ENCODE measurements at places on chromosomes 16 and 17.

GRCh38 chr17:8117367-8117979 lies 841 bp downstream of the ALOXE3 start:
- H3K4me3 ChIP-seq = peak overlapping the region; percentile 87
- H3K4me1 ChIP-seq = peaks cover 13% of the 10 kb centered on the region
- H3K36me3 ChIP-seq = peaks cover 1% of the 10 kb centered on the region
- H3K27me3 ChIP-seq = peaks cover 66% of the 10 kb centered on the region
- no peak for DNase-seq

GRCh38 chr17:43723697-43724359 lies 34.8 kb downstream of the SOST start:
- peak overlapping the region; percentile 44 for H3K27ac ChIP-seq
- no peak overlapping the region for H3K4me3 ChIP-seq
- peaks cover 26% of the 10 kb centered on the region for H3K4me1 ChIP-seq
- DNase-seq = no peak

GRCh38 chr16:85534536-85535351 lies 78.4 kb upstream of the GSE1 start:
- H3K4me1 ChIP-seq = peaks cover 49% of the 10 kb centered on the region
- H3K27me3 ChIP-seq = peaks cover 10% of the 10 kb centered on the region
- DNase-seq = no peak

DNA sequence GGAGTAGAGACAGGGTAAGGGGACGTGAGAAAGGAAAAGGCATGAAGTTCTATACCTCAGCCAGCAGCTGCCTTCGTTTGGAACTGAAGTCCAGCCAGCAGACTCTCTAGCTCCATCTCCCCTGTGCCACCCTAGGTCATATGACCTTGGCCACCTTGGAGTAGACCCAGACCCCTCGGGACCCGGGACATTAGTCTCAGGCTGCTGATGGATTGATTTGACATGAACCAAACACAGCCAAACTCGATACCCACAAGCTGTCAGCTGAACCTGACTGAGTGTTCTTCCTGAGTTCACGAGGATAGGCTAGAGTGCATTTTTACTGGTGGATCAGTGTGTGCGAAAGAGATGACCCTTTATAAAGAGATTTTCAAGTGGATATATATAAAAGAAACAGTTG lies 68.5 kb downstream of the YPEL2 start:
- peaks cover 40% of the 10 kb centered on the region for H3K36me3 ChIP-seq
- no peaks in the 10 kb centered on the region for H3K27me3 ChIP-seq
- no peak for DNase-seq
- peak overlapping the region; percentile 84 for H3K27ac ChIP-seq
- peak overlapping the region; percentile 40 for H3K4me3 ChIP-seq
- peaks cover 32% of the 10 kb centered on the region for H3K4me1 ChIP-seq

DNA sequence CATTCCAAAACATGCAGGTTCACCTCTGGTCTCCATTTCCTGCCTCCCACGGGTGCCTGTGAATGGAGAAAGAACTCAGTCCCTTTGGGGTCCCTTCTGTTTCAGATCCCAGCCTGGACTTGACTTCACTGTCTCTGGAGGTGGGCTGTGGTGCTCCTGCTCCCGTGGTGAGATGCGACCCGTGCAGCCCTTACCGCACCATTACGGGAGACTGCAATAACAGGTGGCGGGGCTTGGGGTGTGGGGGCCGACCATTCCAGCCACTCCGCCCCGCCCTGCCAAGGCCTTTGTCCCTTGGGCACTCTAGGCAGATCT lies 10.5 kb downstream of the LPO start:
- no peak overlapping the region for H3K4me3 ChIP-seq
- H3K27me3 ChIP-seq = peaks cover 90% of the 10 kb centered on the region
- no peaks in the 10 kb centered on the region for H3K4me1 ChIP-seq
- no peak for DNase-seq
- no peak overlapping the region for H3K27ac ChIP-seq
- H3K36me3 ChIP-seq = no peaks in the 10 kb centered on the region

- peaks cover 1% of the 10 kb centered on the region for H3K4me1 ChIP-seq
- no peak overlapping the region for H3K4me3 ChIP-seq
- no peak overlapping the region for H3K27ac ChIP-seq
These were observed 31.8 kb downstream of the TPSG1 start for GRCh38 chr16:1193143-1193824.

GRCh38 chr17:49952912-49953497 lies 16.0 kb upstream of the DLX4 start:
- H3K36me3 ChIP-seq = no peaks in the 10 kb centered on the region
- peaks cover 61% of the 10 kb centered on the region for H3K27me3 ChIP-seq
- no peaks in the 10 kb centered on the region for H3K4me1 ChIP-seq
- H3K4me3 ChIP-seq = no peak overlapping the region
- H3K27ac ChIP-seq = no peak overlapping the region
- DNase-seq = no peak

DNA sequence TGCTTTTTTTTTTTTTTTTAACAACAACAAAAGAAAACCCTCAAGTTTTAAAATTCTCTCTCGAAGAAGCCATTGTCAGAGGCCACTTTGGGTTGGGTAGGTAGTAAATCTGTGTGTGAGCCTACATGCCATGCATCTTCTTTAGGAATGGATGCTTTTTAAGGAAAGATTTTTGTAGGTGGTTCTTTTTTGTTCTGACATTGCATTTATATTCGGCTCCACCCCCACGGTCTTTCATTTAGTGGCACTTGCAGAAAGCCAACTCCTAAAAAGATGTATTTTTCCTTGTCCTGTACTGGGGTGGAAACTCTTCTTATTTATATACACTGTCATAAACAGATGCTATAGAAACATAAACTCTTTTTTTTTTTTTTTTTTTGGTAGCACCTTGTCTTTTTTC lies 35.1 kb downstream of the KCNJ2 start:
- H3K4me1 ChIP-seq = peaks cover 3% of the 10 kb centered on the region
- no peak for DNase-seq
- no peaks in the 10 kb centered on the region for H3K36me3 ChIP-seq

GRCh38 chr17:77862890-77863813 lies 95.4 kb upstream of the TNRC6C start:
- no peak overlapping the region for H3K4me3 ChIP-seq
- no peak for DNase-seq
- no peak overlapping the region for H3K27ac ChIP-seq
- H3K27me3 ChIP-seq = peaks cover 25% of the 10 kb centered on the region

DNA sequence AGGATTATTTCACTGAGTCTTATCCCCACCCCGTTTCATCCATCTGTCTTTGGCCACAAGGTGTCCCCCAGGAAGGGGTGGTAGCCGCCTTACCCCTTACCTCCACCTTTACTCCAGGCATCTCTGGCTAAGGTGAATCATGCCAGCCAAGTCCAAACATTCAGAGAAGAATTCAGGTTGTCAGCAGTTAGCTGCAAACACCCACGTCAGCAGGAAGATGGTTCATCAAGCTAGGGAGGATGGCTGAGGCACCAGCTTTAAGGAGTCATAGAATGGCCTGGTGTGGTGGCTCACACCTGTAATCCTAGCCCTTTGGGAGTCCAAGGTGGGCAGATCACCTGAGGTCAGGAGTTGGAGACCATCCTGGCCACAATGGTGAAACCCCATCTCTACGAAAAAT lies 61.0 kb downstream of the RBFOX1 start:
- H3K27ac ChIP-seq = no peak overlapping the region
- no peak overlapping the region for H3K4me3 ChIP-seq
- no peaks in the 10 kb centered on the region for H3K27me3 ChIP-seq
- no peaks in the 10 kb centered on the region for H3K4me1 ChIP-seq
- no peak for DNase-seq

- H3K36me3 ChIP-seq = no peaks in the 10 kb centered on the region
- H3K27me3 ChIP-seq = peaks cover 3% of the 10 kb centered on the region
- no peak for DNase-seq
- H3K27ac ChIP-seq = no peak overlapping the region
These were observed 8.5 kb upstream of the SOCS3 start for GRCh38 chr17:78368348-78368747.

- peaks cover 4% of the 10 kb centered on the region for H3K4me1 ChIP-seq
- no peaks in the 10 kb centered on the region for H3K27me3 ChIP-seq
- DNase-seq = no peak
- no peak overlapping the region for H3K27ac ChIP-seq
- no peak overlapping the region for H3K4me3 ChIP-seq
These were observed 86.3 kb upstream of the CACNG5 start for GRCh38 chr17:66748578-66748977.

GRCh38 chr17:33976831-33977230 lies 278.3 kb upstream of the CCL2 start:
- H3K36me3 ChIP-seq = no peaks in the 10 kb centered on the region
- no peak for DNase-seq
- H3K4me3 ChIP-seq = no peak overlapping the region
- peaks cover 22% of the 10 kb centered on the region for H3K27me3 ChIP-seq
- H3K27ac ChIP-seq = no peak overlapping the region
- peaks cover 2% of the 10 kb centered on the region for H3K4me1 ChIP-seq

All from progenitor cell of endocrine pancreas (in vitro differentiated cells).